NCI-H1048 (cell line): ENCODE measurements at places on chromosomes 7 and 10.

DNA sequence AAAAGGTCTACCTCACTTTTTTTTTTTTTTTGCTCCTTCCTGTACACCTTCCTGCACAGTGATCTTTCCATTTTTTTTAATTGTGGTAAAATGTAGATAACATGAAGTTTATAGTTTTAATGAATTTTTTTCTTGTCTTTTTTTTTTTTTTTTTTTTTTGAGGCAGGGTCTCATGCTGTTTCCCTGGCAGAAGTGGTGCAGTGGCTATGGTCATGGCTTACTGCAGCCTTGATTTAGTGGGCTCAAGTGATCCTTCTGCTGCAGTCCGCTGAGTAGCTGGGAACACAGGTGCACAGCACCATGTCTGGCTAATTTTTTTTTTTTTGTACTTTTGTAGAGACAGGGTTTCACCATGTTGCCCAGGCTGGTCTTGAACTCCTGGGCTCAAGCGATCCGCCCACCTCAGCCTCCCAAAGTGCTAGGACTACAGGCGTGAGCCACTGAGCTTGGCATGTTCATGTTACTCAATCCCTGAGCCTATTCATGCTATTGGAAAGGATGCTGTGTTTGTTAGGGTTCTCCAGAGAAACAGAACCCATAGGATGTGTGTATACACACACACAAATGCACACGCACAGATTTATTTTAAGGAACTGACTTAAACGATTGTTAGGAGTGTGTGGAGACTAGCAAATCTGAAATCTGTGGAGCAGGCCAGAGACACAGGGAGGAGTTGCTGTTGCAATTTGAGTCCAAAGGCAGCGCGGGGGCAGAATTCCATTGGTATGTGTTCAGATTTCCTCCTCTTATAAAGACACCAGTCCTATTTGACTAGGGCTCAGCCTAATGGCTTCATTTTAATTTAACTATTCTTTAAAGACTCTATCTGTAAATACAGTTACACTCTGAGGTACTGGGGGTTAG is 29.1 kb downstream of the GALNT11 start:
- no peak for DNase-seq

- DNase-seq, result no peak
Measured at GRCh38 chr7:115052706-115053105, 130.8 kb downstream of the MDFIC start.

GRCh38 chr10:100811261-100811660 is 65.9 kb downstream of the PAX2 start:
- no peak for DNase-seq

- no peak for DNase-seq
Measured at GRCh38 chr10:8424555-8425211, 370.2 kb downstream of the GATA3 start.

DNA sequence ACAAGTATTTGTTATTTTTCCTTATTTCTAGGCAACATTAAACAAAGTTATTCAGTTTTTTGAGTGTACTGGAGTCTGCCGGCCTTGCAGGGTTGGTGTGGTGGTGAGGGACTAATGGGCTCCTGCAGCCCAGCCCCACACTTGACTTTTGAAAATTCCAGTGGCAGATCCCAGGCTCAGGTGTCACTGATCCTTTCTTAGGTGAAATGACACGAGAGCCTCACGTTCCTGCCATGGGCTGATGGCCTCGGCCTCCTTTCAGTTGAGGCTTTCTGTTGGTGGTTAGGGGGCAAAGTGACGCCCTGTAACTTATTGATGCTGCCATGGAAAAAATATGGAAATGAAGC is 117.9 kb downstream of the NKX6-2 start:
- no peak for DNase-seq
